ENCODE measurements at places on chromosomes 1 and 21. TPM values are rescaled to one million over a fixed set of nuclear protein-coding genes. Genes with fewer than 3 reads are reported as not detected.

- no peak overlapping the region for H3K4me3 ChIP-seq
- H3K27me3 ChIP-seq = no peaks in the 10 kb centered on the region
- H3K27ac ChIP-seq = no peak overlapping the region
- DNase-seq = no peak
Observed at GRCh38 chr1:159882527-159882862, 17.5 kb downstream of the CFAP45 start.

- peaks cover 17% of the 10 kb centered on the region for H3K4me1 ChIP-seq
- no peak overlapping the region for H3K27ac ChIP-seq
- H3K4me3 ChIP-seq = no peak overlapping the region
- H3K36me3 ChIP-seq = no peaks in the 10 kb centered on the region
Observed at GRCh38 chr1:184966989-184967388, 7.3 kb downstream of the NIBAN1 start.

DNA sequence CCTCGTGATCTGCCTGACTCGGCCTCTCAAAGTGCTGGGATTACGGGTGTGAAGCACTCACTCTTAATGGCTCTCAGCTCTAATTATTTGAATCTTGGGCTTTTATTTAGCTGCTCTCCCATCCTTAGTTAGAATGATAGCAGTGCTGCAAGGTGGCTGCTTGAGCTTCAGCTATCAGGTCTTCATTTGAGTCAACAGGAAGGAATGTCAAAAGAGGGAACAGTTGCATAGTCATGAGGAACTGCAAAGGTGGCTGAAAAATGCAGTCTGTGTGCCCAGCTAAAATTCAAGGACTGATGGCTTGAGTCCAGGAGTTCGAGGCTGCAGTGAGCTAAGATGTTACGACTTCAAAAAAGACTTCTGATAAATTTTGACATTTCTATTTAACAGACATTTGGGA lies 55.6 kb downstream of the UCK2 start:
- H3K27me3 ChIP-seq = no peaks in the 10 kb centered on the region
- peaks cover 7% of the 10 kb centered on the region for H3K4me1 ChIP-seq
- H3K36me3 ChIP-seq = no peaks in the 10 kb centered on the region
- no peak overlapping the region for H3K27ac ChIP-seq
- H3K4me3 ChIP-seq = no peak overlapping the region

- DNase-seq = no peak
- no peak overlapping the region for H3K27ac ChIP-seq
- peaks cover 14% of the 10 kb centered on the region for H3K4me1 ChIP-seq
- H3K36me3 ChIP-seq = no peaks in the 10 kb centered on the region
- no peak overlapping the region for H3K4me3 ChIP-seq
Observed at GRCh38 chr1:246317332-246318035, 189.6 kb downstream of the SMYD3 start.

DNA sequence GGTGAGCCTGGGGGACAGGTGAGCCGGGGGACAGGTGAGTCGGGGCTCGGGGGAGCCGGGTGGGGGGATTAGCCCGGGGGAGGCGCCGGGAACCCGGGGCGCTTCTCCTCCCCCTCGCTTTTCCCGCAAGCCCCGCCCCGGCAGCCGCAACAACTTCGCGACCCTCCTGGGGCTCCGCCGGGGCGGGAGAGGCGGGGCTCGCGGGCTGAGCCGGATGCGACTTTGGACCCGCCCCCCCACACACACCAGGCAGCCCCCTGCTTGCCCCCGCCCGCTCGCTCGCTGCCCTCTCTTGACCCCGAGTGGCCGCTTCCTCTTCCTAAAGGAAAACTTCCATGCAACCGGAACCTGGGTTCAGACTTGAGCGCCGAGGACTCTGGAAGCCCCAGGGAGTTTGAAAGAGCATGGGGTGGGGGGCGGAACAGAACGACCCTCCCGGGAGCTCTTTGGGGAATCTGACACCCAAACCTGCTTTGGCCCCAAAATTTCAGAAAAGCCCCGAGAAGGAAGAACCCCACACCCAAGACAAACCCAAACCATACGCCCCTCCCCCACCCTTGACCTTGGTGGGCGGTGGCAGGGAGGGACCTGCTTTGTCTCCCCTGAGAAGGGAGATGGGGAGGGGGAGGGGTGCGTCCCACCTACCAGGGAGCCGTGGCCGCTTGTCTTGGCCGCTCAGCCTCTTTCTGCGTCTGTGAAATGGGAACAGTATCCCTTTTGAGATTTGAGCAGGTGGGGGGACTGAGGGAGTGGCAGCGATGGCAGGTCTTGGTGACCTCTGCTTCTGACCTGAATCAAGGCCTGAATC lies 550 bp downstream of the ARHGEF16 start:
- H3K36me3 ChIP-seq = no peaks in the 10 kb centered on the region
- no peak for DNase-seq

DNA sequence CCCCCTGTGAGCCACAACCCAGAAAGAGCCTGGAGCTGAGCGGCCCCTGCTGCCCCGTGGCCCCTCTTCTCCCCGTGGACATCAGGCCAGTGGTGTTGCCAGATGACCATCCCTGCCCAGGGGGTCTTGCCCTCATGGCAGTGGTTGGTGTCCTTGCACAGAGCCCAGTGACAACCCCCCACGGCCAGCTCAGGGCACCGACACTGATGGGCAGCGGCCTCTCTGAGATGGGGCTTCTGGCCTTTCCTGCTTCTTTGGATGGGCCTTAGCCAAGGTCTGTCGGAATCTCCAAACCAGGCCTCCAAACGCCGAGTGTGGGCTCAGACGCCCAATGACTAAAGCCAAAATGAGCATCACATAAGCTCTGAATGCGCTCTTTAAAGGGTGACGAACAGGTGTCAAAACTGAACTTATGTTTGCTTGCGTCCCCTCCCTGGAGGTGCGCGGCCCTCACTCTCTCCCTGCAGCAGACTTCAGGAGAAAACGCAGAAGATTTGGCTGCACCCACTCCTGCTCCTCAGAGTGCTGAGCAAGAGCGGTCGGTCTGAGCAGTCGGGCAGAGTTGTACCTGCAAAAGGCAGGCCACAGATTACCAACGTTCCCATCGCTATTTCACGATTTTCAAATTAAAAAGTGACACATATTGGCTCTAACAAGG lies 41.9 kb downstream of the UBE2G2 start:
- no peaks in the 10 kb centered on the region for H3K27me3 ChIP-seq
- DNase-seq = no peak
- no peaks in the 10 kb centered on the region for H3K4me1 ChIP-seq
- no peak overlapping the region for H3K27ac ChIP-seq
- H3K36me3 ChIP-seq = no peaks in the 10 kb centered on the region

GRCh38 chr1:3939242-3940080 lies 39.4 kb upstream of the C1orf174 start:
- no peaks in the 10 kb centered on the region for H3K27me3 ChIP-seq
- no peak overlapping the region for H3K4me3 ChIP-seq
- no peaks in the 10 kb centered on the region for H3K4me1 ChIP-seq

DNA sequence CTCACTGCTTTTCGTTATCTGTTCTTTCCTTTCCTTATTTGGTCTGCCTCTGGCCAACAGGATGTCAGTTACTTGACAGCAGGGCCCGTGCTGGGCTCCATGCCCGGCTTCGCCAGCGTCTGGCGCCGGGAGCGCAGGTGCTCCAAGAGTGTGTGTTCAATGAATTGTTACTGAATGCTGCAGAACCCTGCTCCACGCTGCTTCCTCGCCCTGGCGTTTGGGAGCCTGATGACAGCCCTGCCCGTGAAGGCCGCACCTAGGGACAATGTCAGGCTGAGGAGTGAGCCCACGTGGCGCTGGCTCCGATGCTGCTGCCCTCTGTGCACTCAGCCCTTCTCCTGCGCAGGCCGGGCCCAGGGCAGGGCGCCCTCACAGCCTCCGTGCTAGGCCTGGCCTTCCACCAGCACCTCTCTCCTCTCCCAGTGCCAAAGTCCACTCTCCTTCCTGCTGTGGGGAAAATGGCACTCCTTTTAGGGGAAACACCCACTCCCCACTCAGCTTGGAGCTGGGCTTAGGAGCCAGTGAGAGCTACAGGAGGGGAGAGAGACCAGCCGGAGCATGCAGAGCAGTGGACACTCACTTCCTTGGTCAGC lies 51.4 kb downstream of the ACBD3 start:
- no peak overlapping the region for H3K4me3 ChIP-seq
- peaks cover 19% of the 10 kb centered on the region for H3K4me1 ChIP-seq
- H3K36me3 ChIP-seq = no peaks in the 10 kb centered on the region
- H3K27ac ChIP-seq = no peak overlapping the region
- DNase-seq = no peak

GRCh38 chr21:41761211-41761933 lies 5.5 kb downstream of the RIPK4 start:
- no peaks in the 10 kb centered on the region for H3K27me3 ChIP-seq
- no peaks in the 10 kb centered on the region for H3K4me1 ChIP-seq
- H3K27ac ChIP-seq = no peak overlapping the region
- DNase-seq = no peak

GRCh38 chr21:32257962-32258785 lies 20.7 kb downstream of the MIS18A start:
- peaks cover 5% of the 10 kb centered on the region for H3K4me1 ChIP-seq
- H3K4me3 ChIP-seq = no peak overlapping the region
- no peaks in the 10 kb centered on the region for H3K36me3 ChIP-seq
- no peak overlapping the region for H3K27ac ChIP-seq
- DNase-seq = peak; percentile 75

DNA sequence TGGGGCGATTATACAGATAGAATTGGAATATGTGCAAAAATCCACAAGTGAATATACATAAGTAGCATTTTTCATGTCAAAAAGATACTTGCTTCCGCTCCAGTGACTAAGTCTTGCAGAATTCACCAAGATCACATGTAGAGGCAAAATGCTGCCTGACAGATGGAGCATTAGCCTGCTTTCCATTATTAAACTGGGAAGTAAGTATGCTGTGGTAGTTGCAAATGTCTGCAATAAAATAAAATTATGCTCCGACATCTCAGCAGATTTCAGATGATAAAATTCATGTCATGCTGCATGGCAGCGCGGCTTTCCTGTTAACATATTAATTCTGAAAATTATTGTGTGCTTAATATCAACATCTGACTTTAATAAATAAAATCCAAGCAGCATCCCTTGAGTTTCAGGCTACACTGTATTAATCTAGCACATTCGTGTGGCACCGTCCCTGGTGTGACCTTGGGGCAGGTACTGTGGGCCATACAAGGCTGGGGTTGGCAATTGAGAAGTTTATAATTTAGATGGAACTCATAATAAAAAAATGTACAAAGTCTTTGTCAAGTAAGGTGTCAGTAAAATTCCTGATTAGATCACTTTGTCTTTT lies 366.4 kb upstream of the ZP4 start:
- no peak for DNase-seq
- no peaks in the 10 kb centered on the region for H3K4me1 ChIP-seq
- H3K36me3 ChIP-seq = no peaks in the 10 kb centered on the region
- no peaks in the 10 kb centered on the region for H3K27me3 ChIP-seq

- no peak for DNase-seq
- H3K27ac ChIP-seq = no peak overlapping the region
- H3K27me3 ChIP-seq = no peaks in the 10 kb centered on the region
- no peak overlapping the region for H3K4me3 ChIP-seq
Observed at GRCh38 chr1:225962440-225962975, 21.5 kb upstream of the LEFTY2 start.

GRCh38 chr1:2972011-2972878 lies 49.0 kb upstream of the ACTRT2 start:
- DNase-seq = no peak
- H3K27me3 ChIP-seq = no peaks in the 10 kb centered on the region
- no peaks in the 10 kb centered on the region for H3K36me3 ChIP-seq
- H3K27ac ChIP-seq = no peak overlapping the region
- H3K4me3 ChIP-seq = no peak overlapping the region

GRCh38 chr21:26674323-26674722 lies 101.2 kb upstream of the CYYR1 start:
- H3K4me3 ChIP-seq = no peak overlapping the region
- H3K27me3 ChIP-seq = no peaks in the 10 kb centered on the region
- H3K4me1 ChIP-seq = no peaks in the 10 kb centered on the region
- DNase-seq = no peak
- no peak overlapping the region for H3K27ac ChIP-seq
- no peaks in the 10 kb centered on the region for H3K36me3 ChIP-seq

DNA sequence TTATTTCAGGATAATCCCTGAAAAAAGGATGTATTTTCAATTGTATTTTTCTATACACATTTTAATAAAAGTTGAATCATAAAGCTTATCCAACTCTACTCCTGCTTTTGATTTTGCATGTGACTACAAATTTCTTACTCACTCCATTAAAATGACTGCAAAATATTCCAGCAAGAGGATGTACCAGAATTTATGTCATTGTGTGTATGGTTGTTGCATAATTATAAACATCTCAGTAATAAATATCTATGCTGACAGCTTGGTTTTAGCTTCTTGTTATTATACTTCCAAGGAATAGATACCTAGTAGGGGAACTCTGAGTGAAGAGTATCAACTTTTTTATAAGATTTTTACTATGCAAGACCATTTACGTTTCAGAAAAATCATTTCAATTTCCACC lies 463.2 kb upstream of the RUNX1 start:
- no peak overlapping the region for H3K4me3 ChIP-seq
- H3K27me3 ChIP-seq = no peaks in the 10 kb centered on the region
- H3K27ac ChIP-seq = no peak overlapping the region
- DNase-seq = no peak

DNA sequence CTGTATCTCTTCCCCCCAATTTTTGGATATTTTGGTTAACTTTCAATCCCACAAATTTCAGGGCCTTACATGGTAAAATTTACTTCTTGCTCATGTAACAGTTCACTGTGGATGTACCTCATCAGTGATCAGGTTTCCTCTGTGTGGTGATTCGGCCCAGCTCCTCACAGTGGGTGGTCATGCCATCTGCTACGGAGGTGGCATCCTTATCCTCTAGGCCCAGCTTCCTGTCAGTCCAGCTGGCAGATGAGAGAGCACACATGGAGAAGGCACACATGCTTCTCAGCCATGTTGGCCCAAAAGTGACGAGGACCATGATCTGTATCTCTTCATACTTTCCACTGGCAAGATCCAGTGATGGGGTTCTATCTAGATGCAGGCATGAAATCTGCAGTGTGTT lies 27.2 kb downstream of the PCBP3 start:
- no peaks in the 10 kb centered on the region for H3K36me3 ChIP-seq
- H3K4me3 ChIP-seq = no peak overlapping the region
- H3K27ac ChIP-seq = no peak overlapping the region

The TRIM17 gene
- total RNA-seq = 0.63 TPM

The C1orf50 gene
- total RNA-seq = 8.4 TPM

The F11R gene
- 23.1 TPM for total RNA-seq

The NBPF19 gene
- total RNA-seq = 24.6 TPM

The AGMAT gene
- total RNA-seq = not detected

The ZNF683 gene
- not detected for total RNA-seq

The AMY1B gene
- not detected for total RNA-seq

Data from tibial nerve (tissue), 4 donors.